ENCODE measurements at places on chromosomes 1 and 21.

GRCh38 chr1:84246213-84246612, 55.3 kb upstream of the SAMD13 start:
- DNase-seq = no peak

DNA sequence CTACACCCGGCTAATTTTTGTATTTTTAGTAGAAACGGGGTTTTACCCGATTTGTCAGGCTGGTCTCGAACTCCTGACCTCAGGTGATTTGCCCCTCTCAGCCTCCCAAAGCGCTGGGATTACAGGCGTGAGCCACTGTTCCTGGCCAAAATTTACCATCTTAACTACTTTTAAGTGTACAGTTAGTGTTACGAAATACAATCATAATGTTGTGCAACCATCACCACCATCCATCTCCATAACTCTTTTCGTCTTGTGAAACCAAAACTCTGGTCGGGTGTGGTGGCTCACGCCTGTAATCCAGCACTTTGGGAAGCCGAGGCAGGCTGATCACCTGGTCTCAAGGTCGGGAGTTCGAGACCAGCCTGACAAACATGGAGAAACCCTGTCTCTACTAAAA, 14.1 kb upstream of the ZBTB40 start:
- no peak for DNase-seq

- no peak for DNase-seq
These were observed 7.7 kb downstream of the TMEM61 start for GRCh38 chr1:54987919-54988705.

DNA sequence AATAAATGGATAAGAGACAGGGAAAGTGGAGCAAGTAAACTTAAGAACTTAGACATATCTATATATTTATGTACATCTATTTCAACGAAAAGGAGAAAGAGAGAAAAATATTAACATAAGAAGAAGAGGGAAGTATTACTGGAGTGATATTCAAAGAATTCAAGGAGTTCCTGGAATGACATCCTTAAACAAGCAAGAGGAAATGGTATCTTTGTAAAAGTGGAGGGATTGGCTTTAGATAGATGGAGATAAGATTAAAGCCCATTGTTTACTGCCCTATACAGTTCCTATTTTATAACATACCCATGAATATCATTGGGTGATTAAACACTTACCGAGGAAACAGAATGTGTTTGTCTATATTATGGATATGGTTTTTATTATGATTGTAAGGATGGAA, 1036.3 kb downstream of the TTLL7 start:
- no peak for DNase-seq
